Liver (tissue), 10 donors: ENCODE measurements at places on chromosomes 5 and 9.

DNA sequence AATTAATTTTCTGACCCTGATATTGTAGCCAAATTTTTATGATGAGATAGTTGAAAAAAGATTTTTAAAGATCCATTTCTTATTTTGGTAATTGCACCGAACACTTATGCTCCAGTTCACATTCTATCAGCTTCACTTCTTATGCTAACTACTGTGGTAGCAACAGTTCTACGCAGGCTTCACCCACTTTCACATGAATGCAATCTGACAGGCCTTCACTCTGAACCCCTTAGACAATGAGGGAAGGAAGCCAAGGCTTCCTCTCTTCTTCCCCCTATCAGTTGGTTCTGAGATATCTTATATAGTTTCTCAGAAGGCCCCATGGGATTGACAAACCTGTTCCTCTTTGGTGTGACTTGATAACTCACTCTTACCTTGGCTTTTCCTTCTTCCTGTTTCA is 185.8 kb downstream of the CETN3 start:
- DNase-seq = no peak

DNA sequence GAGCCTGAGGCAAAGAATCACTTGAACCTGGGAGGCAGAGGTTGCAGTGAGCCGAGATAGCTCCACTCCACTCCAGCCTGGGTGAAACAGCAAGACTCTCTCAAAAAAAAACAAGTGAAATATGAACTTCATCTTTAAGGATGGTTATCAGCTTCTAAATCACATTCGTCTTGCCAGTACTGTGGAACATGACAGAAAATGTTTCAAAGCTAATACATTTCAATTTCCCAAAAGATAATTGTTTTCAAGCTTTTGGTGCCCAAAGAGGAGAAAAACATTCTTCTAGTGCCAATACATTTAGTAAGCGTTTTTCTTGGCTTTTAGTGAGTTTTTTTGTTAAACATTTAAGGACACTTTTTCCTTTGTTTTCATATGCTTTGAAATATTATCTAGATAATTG is 4.4 kb upstream of the IFT74 start:
- DNase-seq = no peak

DNA sequence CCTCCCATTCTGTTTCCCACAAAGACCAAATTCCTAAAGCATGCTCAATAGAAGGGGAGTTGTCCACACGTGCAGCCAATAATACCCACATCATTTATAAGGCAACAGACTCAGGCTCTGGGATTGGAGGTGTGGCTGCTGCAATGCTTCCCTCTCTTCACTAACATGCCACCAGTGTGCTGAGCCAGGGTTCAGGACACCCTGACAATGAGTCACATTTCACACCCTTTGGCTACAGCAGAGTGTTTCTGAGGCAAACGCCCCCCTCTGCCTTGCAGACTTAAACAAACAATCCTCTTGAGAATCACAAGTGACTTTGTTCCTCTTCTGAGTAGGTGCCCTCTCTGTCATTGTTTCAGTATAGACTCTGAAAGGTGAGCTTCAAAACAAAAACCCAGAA is 189.3 kb upstream of the TLE4 start:
- DNase-seq = no peak

GRCh38 chr5:139422307-139422893 is 16.9 kb downstream of the DNAJC18 start:
- peak; percentile 42 for DNase-seq

DNA sequence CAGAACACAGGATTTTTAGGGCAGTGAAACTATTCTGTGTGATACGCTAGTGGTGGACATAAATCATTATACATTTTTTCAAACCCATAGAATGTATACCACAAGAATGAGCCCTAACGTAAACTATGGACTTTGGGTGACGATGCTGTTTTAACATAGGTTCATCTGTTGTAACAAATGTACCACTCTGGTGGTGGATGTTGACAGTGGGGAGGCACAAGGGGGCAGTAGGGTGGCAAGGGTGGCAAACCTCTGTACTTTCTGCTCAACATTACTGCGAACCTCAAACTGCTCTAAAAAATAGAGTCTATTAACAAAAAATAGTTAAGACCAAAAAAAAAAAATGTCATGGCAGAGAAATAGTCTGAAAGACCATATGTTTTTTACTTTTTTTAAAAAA is 9.1 kb upstream of the MVB12B start:
- DNase-seq = no peak

DNA sequence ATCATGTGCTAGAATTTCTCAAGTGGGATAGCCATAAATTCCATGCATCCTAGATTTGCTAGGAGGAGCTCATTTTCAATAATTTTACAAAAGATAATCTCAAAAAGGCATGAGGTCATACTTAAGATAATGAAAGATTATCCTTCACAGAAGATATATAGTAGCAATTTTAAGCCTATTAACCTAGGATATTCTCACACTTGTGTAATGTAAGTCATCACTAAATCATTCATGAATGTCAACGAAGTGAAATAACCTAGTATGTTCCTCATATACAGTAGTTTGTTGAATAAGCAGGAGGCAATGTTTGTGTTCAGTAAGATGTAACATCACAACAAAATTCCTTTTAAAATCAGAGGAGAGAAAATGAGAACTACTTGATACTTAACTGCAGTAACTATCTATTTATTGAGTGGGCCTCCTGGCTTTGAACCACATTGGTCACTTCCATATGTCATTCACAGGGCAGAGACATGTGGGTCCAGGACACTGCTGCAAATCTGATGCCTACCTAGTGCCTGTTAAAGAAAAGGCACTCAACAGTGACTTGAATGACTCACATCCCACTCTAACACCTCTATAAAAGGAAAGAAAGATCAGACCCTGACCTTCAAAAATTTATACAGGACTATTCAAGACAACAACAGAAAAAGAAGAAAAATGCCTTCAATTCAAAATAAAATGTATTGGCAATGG is 8.2 kb downstream of the LIFR start:
- DNase-seq = no peak

- DNase-seq = peak; percentile 21
These were observed 255.9 kb downstream of the FSTL4 start for GRCh38 chr5:133356396-133356983.

GRCh38 chr5:155594270-155594669 is 580.7 kb downstream of the KIF4B start:
- DNase-seq = no peak

DNA sequence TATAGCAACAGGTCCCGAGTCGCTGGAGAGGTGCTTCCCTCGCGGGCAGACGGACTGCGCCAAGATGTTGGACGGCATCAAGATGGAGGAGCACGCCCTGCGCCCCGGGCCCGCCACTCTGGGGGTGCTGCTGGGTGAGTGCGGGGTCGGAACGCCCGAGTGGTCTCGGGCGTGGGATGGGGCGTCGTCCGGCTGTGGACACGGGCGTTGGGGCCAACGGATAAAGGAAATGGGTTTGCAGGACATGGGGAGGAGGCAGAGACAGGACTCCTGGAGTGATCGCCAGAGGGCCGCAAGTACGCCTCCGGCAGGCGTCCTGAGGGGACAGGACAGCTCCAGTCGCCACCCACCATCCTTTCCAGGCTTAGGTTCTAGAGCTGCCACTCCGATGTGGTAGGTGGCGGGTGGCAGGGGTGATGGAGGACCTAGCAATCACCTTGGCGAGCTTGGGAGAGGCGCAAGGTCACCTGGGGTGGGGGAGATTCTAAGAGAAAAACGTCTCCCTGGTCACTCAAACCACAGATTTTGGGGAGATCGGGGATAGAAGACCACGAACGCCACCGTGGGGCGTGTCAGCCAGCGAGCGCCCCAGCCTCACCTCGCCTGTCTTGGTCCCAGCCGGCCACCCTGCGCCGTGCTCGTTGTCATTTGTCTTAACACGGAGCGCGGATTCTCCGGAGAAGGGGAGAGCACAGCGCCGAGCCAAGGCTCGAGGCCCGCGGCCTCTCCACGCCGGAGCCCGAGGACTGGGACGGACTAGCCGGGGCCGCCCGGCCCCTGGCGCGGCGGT is 922 bp downstream of the LMX1B start:
- no peak for DNase-seq

DNA sequence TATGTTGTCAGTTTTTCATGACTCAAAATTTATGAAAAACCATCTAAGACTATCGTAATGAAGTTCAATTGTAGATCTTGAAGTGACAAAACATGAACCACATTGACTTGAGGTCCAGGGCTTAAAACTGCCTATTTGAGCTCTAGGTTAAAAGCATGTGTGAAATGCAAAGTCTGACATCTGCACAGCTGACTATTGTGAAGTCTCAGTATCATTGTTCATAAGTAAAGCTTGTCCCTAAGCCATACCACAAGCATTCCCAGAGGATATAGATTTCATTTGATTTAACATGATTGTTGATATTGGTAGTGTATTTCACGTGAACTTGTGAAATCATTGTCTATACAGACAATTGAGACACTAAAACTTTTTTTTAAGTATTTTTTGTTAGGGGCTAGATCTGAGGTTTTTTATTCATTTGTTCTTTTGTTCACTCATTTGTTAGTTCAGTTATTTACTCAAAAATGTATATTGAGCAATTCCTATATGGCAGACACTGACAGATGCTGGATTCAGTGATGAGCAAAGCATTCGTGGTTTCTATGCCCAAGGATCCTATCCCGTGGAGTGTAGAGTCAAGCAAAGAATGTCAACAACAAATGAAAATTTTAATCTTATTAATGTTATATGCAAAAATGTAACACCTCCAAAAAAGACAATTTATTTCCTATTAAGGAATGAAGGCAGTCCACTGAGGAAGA is 485.2 kb downstream of the RAB3C start:
- DNase-seq = no peak

- DNase-seq = no peak
These were observed 44.2 kb downstream of the SH3PXD2B start for GRCh38 chr5:172410160-172410559.

GRCh38 chr9:93655621-93656425 is 79.4 kb downstream of the PHF2 start:
- DNase-seq = no peak

GRCh38 chr5:176596689-176597416 is 13.1 kb downstream of the GPRIN1 start:
- DNase-seq = peak; percentile 53

- no peak for DNase-seq
These were observed 240.3 kb downstream of the TLE4 start for GRCh38 chr9:79812099-79812498.

GRCh38 chr9:80596579-80596978 is 1024.8 kb downstream of the TLE4 start:
- no peak for DNase-seq

- DNase-seq = no peak
These were observed 556.5 kb upstream of the SEMA6A start for GRCh38 chr5:117131048-117131679.

GRCh38 chr5:113490317-113490716 is 2.1 kb upstream of the MCC start:
- no peak for DNase-seq
